ENCODE measurements at places on chromosomes 1 and 21.

DNA sequence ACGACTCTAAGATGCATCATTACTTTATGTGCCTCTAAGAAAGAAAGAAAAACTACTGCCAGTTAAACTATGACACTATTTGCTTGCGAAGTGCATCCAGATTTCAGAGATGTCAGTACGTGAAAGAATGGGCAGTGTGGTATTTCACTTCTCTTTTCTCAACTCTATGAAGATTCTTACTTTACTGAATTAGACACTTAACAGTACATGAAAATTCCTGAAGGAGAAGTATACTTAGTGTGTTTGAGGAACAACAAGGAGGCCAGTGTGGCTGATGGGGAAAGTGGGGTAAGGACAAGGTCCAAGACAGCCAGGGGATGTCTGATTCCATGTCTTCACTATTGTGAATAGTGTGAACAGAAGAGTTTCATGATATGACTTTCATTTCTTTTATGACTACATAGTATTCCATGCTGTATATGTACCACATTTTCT, 53.9 kb upstream of the HSD17B7 start:
- no peak for DNase-seq

GRCh38 chr1:55623311-55623710, 408.1 kb upstream of the USP24 start:
- DNase-seq, result no peak

DNA sequence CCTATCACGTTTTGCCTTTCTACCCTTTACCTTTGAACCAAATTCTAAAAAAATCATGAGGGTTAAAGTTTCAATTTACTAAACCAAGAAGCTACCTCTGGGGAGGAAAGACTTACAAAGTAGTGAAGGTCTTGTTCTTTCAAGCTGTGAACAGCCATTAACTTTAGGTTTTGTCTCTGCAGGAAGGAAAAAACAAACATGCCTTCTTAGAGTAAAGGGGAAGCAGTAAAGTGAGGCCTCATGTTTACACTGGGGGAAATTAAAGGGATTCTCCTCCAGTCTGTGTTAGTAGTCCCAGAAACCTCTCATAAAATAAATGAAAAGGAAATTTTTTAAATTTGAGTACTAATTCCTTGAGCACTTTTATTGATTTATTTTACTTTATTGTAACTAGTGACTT, 780.2 kb upstream of the ADGRL2 start:
- DNase-seq, result no peak

DNA sequence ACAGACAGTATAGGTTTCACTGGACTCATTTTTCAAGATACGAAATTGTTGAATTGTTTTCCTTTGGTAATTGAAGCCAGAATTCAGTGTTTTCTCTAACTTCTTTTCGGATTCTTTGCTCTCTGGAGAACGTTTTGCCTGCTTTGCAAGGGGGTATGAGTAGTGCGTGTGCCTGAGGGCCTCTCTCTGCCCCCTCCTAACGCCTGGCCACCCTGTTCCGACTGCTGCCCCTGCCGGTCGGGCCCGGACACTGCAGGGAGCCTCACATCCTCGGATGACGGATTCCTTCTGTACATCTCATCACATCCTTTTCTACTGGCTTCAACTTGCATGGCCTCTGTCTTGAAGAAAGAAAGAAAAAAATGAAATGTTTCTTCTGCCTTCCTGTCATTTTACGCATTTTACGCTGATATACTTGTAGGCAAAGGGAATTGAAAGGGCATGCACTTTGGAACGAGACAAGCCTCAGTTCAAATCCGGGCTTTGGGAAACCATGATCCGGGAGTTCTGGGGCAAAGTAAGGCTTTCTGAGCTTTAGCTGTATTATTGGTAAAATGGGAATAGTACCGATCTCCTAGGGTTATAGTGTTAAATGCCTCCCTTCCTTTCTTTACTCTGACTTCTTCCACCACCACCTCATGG, 65.1 kb downstream of the DISC1 start:
- no peak for DNase-seq

DNA sequence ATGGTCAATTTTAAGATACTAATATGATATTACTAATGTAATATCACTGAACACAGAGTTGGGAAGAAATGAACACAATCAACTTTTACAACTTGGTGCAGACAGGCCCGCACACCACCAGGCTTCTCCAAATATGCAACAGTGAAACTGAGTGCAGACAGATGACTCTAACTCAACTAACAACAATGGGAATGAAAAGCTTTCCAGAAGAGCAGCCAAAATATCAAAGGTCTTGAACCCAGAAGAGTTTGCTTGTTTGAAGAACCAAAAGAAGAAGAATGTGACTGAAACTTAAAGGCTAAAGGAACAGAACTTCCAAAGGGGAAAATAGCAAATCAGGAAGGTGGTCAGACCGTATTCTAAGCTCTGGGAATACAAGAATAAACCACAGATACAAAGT, 89.8 kb upstream of the COL11A1 start:
- DNase-seq, result no peak

DNA sequence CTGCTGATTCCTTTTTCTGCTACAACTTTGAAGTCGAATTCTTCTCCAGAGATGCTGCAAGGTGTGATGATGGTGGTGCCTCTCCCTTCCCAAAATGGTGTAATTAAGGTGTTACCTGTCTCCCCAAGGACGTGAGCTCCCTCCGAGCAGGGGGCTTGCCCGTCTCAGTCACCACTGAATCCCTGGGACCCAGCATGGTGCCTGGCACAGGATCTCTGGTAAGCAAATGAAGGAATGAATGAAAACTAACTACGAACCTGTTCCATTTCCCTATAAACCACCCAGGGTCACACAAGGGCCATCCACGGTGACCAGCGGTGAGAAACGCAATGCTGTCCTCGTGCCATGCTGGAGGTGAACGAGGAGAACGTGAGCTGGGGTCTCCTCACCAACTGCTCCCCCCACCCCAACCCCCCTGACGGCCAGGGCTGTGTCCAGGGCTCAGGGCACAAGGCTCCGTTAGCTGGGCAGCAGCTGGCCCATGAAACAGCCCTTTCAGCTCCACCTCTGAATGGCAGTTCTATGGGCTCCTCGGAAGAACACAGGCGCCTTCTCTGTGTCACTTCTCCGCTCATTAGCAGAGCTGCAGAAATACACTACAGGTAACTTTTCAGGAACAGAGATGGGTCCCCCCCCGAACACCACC, 2.2 kb upstream of the MATN1 start:
- no peak for DNase-seq

DNA sequence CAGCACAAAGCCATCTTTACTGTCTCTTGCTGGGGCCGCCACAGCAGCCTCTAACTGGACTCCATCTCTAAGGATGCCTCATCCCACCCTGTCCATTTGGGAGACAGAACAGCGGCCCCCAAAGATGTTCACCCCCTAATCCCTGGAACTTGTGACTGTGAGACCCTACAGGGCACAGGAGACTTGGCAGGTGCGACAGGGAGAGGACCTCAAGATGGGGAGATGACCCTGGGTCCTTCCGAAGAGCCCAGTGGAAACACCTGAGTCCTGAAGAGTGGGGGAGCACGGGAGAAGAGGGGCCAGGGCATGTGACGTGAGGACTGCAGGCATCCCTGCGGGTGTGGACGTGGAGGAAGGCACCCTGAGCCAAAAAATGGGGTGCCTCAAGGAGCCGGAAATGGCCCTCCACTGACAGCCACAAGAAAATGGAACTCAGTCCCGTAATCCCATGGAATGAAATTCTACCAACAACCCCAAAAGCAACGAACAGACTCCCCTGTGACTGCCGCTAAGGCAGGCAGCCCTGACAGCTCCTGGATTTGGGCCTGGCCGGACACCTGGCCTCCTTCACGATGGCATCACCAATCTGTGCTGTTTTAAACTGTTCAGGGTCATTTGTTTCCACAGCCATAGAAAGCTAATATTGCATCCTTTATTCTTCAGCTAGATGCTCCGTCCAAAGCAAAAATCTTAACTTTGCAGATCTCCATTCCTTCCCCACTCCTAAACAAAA, 34.0 kb downstream of the C2CD2 start:
- DNase-seq, result no peak

DNA sequence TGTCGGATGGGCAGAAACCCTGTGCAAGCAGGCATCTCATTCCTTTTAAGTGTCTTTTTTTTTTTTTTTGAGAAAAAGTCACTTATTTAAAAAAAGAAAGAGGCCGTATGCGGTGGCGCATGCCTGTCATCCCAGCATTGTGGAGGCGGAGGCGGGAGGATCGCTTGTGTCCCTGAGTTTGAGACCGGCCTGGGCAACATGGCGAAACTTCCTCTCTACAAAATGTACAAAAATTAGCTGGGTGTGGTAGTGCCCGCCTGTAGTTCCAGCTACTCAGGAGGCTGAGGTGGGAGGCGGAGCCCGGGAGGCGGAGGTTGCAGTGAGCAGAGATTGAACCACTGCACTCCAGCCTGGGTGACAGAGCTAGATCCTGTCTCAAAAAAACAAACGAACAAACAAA, 1.7 kb downstream of the GPR137B start:
- no peak for DNase-seq

Data from CD4-positive, alpha-beta T cell (primary cell).